ENCODE measurements at places on chromosomes 4 and X.
A peak's percentile ranks its signal among the peaks of the same experiment; 100 is the strongest.

DNA sequence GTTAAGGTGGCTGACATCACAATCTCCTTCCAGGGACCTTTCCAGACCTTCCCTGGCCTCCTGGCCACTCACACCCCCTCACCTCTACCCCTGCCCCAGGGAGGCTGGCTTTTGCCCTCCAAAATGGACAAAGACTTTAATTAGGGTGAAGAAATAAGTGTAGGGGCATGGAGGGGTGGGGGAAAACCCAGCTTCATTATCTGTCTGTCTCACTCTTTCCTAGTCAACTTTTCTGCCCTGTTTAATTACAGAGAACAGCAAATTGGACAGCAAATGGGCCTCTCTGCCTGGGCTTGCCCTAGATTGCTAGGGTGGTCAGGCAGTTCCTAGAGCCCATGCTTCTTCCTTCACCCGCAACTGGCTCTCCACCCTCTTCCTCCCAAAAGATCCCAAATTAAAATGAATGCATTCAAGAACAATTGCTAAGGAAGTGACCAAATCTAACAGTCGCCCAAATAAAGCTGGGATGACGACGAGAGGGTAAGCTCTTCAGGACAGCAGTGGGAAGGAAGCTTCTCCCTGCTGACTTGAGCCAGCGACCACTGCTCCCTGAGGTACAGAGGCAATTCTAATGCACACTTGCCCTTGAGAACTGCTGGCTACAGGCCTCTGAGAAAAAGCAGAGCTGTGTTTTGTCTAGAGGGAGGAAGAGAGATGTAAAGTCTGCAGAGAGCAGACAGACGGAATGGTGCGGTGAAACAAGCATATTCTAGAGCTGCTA is 12.4 kb downstream of the RAI2 start:
- peak; percentile 10 for DNase-seq

- DNase-seq, result no peak
These were observed 886.8 kb downstream of the NLGN4X start for GRCh38 chrX:5341902-5342301.

DNA sequence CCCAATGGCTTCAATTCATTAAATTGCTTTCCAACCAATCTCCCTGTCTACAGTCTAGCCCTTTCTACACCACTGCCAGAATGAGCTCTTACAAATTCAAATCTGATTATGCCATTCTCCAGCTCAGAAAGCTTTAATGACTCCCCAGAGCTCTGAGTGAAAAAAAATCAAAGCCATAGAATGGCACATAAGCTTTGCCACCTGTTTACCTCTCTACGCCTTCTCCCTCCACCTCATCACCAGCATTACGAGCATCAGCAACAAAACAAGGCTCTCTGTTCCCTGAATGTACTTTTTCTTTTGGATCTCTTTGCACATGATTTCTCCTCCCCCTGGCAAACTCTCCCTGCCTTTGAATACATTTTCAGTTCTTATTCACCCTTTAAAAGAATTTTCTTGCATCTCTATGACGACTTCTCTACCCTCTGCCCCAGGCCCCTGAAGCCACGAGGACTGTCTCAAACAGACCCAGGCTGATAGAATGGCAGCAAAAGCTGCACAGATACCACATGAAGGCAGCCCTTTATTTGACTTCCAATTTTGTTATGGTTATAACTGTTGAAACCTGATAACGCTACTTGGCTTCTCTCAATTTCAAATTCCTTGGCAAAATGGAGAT is 516.0 kb downstream of the PCDH7 start:
- DNase-seq, result no peak

GRCh38 chrX:37380924-37381323 is 31.8 kb downstream of the PRRG1 start:
- no peak for DNase-seq

GRCh38 chr4:170270628-170271027 is 180.9 kb upstream of the AADAT start:
- DNase-seq, result no peak

DNA sequence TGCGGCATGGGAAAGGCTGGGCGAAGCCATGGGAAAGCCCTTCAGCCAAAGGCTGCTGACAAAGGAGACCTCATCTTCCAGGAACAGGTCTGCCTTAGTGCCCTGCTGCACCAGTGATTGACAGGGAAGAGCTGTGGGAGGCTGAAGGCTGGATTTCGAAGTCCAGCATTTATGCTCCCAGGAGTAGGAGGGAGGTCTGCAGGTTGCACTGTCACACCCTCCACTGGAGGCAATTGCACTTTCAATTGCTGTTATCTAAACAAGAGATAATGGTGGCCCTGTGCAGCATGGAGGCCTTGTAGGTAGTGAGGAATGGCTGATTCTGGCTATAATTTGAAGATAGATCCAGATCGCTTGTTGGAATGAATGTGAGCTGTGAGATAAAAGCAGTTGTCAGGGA is 43.7 kb downstream of the FAM114A1 start:
- no peak for DNase-seq

DNA sequence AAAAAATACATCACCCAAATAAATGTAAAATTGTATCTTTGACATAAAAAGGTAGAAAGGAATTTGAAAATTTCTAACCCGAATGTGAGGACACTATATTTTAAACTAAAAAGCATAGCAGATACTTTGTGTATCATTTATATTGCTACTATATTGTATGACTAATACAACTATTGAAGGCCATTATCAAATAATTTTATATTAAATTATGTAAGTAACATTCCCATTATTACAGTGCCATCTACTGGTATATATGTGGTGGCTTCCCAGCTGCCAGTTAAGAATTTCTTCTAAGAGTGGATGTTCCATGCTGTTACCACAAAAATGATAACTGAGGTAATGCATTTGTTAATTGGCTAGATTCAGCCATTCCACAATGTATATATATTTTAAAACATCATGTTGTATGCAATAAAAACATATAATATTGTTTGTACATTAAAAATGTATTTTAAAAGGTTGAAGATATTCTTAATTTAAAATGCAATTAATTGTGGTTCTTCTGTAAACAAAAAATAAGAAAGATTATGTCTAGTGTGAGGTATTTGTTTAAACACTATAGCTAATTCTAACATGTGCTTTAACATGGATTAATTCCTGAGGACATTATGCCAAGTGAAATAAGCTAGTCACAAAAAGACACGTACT is 65.3 kb downstream of the EGF start:
- peak; percentile 13 for DNase-seq

- DNase-seq, result no peak
These were observed 291.9 kb downstream of the FAM47A start for GRCh38 chrX:33840176-33840575.

GRCh38 chrX:75297508-75297907 is 23.6 kb downstream of the UPRT start:
- no peak for DNase-seq

DNA sequence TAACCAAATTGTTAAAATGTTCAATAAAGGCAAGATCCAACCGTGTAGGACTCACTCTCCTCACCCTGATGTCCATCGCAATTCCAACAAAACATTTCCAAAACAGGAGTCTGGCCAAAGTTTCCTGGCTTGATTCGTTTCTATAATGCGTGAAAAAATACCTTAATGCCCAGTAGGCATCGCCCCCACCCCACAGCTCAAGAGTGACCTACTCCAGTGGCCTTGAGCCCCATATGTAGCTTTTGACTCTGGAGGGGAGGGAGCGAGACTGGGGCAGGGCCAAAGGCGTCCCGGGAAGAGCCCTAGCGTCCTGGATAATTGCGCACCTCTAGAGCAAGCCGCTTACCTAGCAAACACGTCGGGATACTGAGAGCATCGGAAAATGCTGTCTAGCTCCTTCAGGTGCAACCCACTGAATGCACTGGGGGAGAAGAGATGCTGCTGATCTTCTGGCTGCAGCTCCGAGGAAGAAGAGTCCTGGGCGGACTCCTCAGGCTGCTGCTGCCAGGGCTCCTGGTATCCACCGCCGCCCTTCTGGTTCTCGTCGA is 55.6 kb upstream of the NKAP start:
- DNase-seq, result no peak

DNA sequence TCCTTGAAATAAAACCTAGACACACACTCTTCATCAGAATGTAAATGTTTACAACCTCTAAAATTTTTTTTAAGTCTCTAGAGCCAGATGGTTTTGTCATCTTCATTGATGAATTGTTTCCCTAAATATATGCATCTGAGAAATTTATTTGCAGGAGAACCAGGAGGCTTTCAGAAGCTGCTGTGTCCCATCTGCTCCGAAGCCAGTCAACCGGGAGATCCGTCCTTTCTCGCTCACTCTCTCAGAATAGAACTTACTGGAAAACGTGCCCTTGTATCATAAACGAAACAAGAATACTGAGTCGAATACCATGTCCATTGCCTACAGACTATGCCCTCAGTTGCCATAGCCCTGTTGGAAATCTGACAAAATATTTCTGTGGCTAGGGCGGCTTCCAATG is 103.5 kb downstream of the SLC34A2 start:
- DNase-seq, result no peak

DNA sequence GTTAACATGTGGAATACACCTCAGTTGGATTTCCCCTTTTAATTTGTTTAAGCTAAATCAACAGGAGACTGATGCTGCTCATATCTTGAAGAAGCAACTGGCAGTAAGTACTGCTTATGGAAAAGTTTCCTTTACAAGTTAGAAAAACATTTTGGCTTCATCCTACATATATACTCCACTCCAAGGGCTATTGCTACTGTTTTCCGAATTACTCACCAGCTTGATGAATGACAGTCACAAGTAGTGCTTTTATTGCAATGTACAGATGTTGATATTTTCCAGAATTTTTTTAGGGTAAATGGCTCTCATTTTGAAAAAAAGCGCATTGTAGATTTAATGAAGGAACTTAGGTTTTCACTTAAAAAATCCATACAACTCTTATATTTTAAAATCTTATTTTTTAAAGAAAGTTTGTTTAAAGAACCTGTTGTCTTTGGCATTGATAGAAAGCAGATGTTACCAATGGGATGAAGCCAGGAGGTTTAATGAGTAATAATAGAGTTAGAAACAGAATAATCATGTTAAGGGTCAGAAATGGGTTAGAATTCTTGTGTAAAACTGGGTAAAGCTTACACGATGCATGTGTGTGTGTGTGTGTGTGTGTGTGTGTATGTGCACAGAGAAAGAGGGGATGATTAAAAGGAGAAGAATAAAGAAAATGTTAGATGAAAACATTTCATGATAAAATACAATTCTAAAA is 272.9 kb downstream of the CFAP299 start:
- DNase-seq, result no peak

DNA sequence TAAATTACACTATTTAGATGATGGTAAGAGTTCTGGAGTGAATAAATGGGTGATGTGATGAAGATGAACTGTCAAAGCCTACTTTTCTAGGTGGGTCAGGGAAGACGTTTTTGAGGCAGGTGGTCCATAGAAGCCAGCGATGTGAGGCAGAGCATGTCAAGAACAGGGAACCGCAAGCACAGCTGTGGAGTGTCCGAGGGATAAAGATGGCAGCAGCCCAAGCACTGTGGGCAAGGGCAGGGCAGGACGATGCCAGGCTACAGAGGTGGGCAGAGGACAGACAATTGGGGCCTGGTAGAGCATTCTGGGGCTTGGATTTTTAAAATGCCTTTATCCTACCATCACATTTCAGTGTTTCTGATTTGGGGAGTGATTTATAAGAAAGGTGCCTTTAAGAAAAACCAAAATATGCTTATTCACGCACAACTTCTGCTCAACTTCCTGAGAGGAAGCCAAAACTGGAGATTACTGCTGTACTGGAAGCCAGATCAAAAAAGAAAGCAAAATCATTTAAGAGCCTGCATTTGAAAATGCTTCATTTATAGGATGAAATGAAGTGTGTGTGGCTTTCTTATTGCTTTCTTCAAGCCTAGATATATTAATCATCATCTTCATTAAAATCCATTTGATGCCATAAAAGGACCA is 119.0 kb upstream of the WDR17 start:
- DNase-seq, result no peak

- no peak for DNase-seq
These were observed 38.8 kb downstream of the NSG1 start for GRCh38 chr4:4425696-4426095.

GRCh38 chr4:160142579-160142978 is 1039.7 kb downstream of the RAPGEF2 start:
- no peak for DNase-seq

GRCh38 chrX:16917120-16917519 is 29.3 kb upstream of the REPS2 start:
- no peak for DNase-seq

DNA sequence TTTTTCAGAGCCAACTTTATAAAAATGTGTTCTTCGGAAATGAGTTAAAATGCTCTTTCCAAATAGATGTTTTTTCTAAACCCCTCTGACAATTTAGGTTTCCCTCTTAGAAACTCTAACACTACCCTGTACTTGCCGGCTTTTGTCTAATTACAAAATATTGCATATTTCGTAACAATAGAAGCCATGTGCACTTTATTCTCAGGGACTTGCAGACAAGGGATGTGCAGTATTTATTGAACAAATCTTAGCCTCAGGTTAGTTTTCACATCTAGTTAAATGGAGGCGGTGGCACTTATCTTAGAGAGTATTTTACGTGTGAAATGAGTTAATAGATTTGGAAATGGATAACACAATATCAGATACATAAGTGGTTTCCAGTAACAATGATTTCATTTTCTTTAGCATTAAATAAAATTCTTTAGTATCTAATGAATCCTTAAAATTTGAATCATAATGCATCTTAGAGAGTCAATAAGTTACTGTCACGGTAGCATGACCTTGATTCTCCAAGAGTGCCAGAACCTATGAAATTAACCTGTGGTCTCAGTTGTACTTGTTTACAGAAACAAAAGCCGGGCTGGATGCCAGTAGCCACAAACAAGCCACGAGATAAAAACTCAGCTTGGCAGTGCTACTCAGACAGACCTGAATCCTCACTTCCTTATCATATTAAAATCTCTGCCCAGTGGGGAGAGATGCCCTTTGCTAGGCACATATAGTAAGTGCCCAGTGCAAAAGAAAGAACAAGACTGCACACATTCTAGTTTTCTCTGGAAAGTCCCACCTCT is 772 bp upstream of the PABPC4L start:
- no peak for DNase-seq

DNA sequence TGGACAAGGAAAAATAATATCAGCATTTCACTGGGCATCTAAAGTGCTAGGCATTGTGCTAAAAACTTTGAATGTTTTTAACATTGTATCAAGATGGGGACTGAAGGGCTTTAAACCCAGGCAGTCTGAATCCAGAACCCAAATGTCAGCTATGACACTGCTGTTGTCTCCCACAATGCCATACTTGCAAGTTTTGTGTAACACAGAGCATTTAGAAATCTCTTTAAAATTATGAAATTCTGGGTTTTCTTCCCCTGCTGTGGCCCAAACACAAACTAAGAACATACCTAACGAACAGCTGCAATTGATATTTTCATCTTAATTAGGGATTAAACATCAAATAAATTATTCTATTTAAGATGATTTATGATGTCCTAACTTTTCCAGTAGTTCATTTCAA is 66.8 kb upstream of the LSM6 start:
- DNase-seq, result no peak

- no peak for DNase-seq
These were observed 1.5 kb upstream of the PLAC1 start for GRCh38 chrX:134659761-134660160.

GRCh38 chr4:148770848-148771247 is 328.6 kb upstream of the NR3C2 start:
- DNase-seq, result no peak

Data from activated naive CD4-positive, alpha-beta T cell treated with anti-CD3 and anti-CD28 coated beads for 36 hours (primary cell).